Activated CD8-positive, alpha-beta T cell treated with anti-CD3 and anti-CD28 coated beads, Interleukin-2, amount 10 ng/mL, durations not matched to agents 7 days and 5 days (primary cell): ENCODE measurements at places on chromosomes 7 and 10. TPM values are rescaled to one million over a fixed set of nuclear protein-coding genes. Genes with fewer than 3 reads are reported as not detected.
A peak's percentile ranks its signal among the peaks of the same experiment; 100 is the strongest.

GRCh38 chr7:156932006-156932405, 17.5 kb upstream of the NOM1 start:
- peaks cover 45% of the 10 kb centered on the region for H3K27me3 ChIP-seq
- no peak overlapping the region for H3K4me3 ChIP-seq
- H3K27ac ChIP-seq, result no peak overlapping the region
- no peaks in the 10 kb centered on the region for H3K36me3 ChIP-seq

DNA sequence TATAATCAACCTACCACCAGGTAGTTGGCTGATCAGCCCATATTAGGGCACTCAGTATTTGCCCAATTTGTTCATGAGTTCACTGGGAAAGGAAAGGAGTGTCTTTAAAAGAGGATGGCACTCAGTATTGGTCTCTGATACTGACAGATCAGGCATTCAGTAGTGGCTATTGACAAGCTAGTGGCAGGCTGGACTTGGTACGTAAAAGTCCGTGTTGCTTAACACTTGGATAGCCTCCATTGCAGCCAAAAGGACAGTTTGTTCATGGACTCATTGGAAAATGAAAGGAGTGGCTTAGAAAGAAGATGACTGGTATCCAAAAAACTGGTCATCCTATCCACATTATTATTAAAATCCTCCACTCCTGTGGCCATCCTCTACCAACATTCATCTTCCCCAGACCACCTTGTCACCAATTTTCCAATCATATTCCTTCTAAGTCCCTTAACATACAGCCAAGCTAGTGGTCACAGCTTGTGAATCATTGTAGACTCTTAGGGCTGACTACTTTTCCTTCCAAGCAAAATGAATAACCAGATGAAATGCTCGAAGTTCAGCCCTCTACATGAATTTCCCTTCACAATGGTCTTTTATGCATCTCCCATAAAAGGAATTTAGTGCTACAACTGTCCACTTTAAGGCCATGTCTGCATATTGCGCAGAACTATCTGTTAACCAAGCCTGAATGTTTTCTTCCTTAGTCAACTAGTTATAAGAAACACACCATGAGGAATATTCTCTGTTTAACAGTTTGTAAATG, 78.6 kb upstream of the MAGI2 start:
- no peaks in the 10 kb centered on the region for H3K4me1 ChIP-seq
- H3K27ac ChIP-seq, result no peak overlapping the region
- no peak overlapping the region for H3K4me3 ChIP-seq
- no peaks in the 10 kb centered on the region for H3K27me3 ChIP-seq
- no peak for DNase-seq

DNA sequence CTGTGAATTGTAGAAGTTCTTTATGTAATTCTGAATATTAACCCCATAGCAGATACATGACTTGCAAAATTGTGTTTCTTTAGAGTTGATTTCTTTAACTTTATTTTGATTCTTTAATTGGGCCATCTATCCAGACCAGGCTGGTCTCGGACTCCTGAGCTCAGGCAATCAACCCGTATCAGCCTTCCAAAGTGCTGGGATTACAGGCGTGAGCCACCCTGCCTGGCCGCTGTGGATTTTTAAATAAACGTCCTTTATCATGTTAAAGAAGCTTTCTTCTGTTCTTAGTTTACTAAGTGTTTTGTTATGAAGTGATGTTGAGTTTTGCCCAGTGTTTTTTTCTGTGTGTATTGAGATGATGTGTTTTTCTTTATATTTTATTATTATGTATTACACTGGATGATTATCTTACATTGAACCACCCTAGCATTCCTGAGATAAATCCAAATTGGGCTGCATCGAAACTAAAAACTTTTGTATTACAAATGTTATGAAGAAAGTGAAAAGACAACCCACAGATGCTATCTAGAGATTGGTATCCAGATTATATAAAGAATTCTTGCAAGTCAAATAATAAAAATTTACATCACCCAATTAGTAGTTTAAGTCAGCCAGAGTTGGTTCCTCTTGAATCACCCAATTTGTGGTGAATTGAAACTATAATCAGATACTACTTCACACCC, 118.1 kb downstream of the TPST1 start:
- H3K4me1 ChIP-seq, result no peaks in the 10 kb centered on the region
- no peak overlapping the region for H3K4me3 ChIP-seq
- no peaks in the 10 kb centered on the region for H3K27me3 ChIP-seq

DNA sequence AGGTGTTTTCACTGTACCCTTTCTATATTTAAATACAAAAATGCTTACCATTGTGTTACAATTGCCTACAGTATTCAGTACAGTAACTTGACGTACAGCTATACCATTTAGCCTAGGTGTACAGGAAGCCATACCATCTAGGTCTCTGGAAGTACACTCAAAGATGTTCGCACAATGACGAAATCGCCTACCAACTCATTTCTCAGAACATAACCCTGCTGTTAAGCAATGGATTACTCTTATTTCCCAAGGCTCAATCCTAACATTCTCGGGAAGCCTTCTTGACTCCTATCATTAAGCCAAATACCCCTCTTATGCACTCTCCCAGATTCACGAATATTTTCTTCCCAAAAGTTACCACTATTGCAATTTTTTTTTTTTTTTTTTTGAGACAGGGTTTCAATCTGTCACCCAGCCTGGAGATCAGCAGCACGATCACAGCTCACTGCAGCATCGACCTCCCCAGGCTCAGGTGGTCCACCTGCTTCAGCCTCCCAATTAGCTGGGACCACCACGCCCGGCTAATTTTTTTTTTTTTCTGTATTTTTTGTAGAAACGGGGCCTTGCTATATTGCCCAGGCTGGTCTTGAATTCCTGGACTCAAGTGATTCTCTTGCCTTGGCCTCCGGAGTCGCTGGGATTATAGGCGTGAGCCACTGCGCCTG, 1.5 kb downstream of the CWF19L1 start:
- DNase-seq, result no peak
- H3K27me3 ChIP-seq, result no peaks in the 10 kb centered on the region
- H3K27ac ChIP-seq, result peak overlapping the region; percentile 44

GRCh38 chr10:20466731-20467130, 430.4 kb downstream of the NEBL start:
- no peaks in the 10 kb centered on the region for H3K27me3 ChIP-seq
- no peak for DNase-seq
- no peak overlapping the region for H3K4me3 ChIP-seq
- H3K36me3 ChIP-seq, result no peaks in the 10 kb centered on the region
- H3K4me1 ChIP-seq, result no peaks in the 10 kb centered on the region

Gene ZNF503
- not detected for total RNA-seq

GRCh38 chr10:20247891-20248708, 431.9 kb downstream of the PLXDC2 start:
- H3K4me3 ChIP-seq, result no peak overlapping the region
- no peaks in the 10 kb centered on the region for H3K36me3 ChIP-seq
- H3K27me3 ChIP-seq, result no peaks in the 10 kb centered on the region
- H3K4me1 ChIP-seq, result no peaks in the 10 kb centered on the region
- DNase-seq, result no peak

Gene RADIL
- 0.50 TPM for total RNA-seq

GRCh38 chr7:43876976-43877745, 7.8 kb upstream of the MRPS24 start:
- peaks cover 3% of the 10 kb centered on the region for H3K4me1 ChIP-seq
- H3K4me3 ChIP-seq, result no peak overlapping the region
- H3K36me3 ChIP-seq, result peaks cover 53% of the 10 kb centered on the region
- no peak for DNase-seq
- no peak overlapping the region for H3K27ac ChIP-seq

- H3K36me3 ChIP-seq, result peaks cover 9% of the 10 kb centered on the region
- H3K4me3 ChIP-seq, result no peak overlapping the region
- H3K4me1 ChIP-seq, result peaks cover 23% of the 10 kb centered on the region
- H3K27ac ChIP-seq, result no peak overlapping the region
- no peak for DNase-seq
- peaks cover 33% of the 10 kb centered on the region for H3K27me3 ChIP-seq
Observed at GRCh38 chr7:50637725-50638643, 72.8 kb upstream of the DDC start.

- H3K27me3 ChIP-seq, result peaks cover 17% of the 10 kb centered on the region
- no peak overlapping the region for H3K4me3 ChIP-seq
- no peaks in the 10 kb centered on the region for H3K36me3 ChIP-seq
Observed at GRCh38 chr10:68135922-68136792, 26.9 kb downstream of the MYPN start.

DNA sequence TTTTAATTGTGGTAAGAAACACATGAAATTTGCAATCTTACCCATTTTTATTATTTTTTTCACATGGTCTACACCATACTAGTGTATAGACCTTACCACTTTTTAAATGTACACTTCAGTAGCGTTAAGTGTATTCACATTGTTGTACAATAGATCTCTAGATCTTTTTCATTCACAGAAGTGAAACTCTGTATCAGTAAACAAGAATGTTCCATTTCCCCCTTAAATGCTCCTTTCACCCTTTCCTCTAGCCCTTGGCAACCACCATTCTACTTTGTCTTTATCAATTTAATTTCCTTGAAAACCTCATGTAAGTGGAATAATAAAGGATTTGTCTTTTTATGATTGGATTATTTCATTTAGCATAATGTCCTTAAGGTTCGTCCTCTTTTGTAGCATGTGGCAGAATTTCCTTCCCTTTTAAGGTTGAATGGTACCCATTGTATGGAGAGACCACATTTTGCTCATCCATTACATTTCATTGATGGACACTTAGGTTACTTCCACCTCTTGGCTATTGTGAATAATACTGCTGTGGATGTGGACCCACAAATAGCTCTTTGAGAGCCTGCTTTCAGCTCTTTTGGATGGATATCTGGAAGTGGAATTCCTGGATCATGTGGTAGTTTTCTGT, 45.7 kb downstream of the SNX10 start:
- no peak overlapping the region for H3K27ac ChIP-seq
- no peak for DNase-seq
- no peaks in the 10 kb centered on the region for H3K27me3 ChIP-seq
- H3K4me3 ChIP-seq, result no peak overlapping the region

Gene WNT8B
- 0.18 TPM for total RNA-seq

DNA sequence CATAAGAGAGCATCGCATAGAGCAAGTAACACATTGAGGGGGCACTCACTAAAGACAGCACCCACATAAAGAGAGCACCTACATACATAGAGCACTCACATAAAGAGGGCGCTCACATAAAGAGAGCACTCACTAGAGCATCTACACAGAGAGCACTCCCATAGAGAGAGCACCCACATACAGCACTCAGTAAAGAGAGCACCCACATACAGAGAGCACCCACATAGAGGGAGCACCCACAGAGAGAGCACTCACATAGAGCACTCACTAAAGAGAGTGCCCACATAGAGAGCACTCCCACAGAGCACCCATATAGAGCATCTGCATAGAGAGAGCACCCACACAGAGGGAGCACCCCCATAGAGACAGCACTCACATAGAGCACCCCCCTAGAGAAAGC, 47.8 kb downstream of the INSIG1 start:
- DNase-seq, result no peak
- H3K4me3 ChIP-seq, result peak overlapping the region; percentile 48
- peaks cover 8% of the 10 kb centered on the region for H3K4me1 ChIP-seq
- H3K27me3 ChIP-seq, result peaks cover 22% of the 10 kb centered on the region
- no peaks in the 10 kb centered on the region for H3K36me3 ChIP-seq
- no peak overlapping the region for H3K27ac ChIP-seq

DNA sequence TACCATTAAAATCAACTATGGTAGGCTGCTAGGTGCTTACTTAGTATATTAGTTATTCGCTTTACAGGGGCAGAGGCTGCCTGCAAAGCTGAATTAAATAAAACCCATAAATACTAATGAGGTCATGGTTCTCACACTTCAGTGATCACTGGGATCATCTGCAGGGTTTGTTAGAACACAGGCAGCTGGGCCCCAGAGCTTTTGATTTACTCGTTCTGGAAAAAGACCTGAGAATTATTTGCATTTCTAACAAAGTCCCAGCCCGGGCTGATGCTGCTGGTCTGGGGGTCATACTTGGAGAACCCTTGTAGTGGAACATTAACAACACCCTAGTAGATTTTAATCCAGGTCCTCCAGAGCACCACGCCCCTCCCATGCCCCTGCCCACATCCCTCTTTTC, 8.5 kb downstream of the UCN3 start:
- H3K27me3 ChIP-seq, result no peaks in the 10 kb centered on the region
- no peak overlapping the region for H3K4me3 ChIP-seq
- DNase-seq, result no peak
- no peak overlapping the region for H3K27ac ChIP-seq

Gene SH2B2
- 0.52 TPM for total RNA-seq

DNA sequence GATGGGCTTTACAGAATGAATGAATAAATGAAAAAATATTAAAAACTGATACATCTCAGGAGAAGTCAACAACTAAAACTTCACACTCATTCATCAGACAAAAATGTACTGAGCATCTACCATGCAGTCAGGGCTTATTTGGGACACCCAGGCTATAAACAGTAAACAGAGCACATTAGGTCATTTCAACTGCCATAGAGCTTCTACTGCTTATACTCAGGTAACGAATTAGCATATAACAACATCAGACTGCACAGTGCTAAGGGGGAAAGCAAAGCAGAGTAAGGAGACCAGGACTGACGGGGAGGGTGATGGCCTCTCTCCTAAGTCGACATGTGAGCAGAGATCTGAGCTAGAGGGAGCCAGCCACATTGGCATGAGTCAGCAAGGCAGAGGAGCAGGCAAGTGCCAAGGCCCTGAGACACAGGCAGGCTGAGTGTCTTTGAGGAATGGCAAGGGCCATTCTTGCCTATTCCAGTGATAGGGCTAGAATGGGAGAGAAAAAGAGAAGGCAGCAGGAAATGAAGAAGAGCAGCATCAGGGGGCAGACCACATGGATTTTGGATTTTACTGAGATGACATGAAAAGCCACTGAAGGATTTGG, 528.9 kb downstream of the PARD3 start:
- no peaks in the 10 kb centered on the region for H3K4me1 ChIP-seq
- no peak for DNase-seq
- no peak overlapping the region for H3K4me3 ChIP-seq
- peaks cover 6% of the 10 kb centered on the region for H3K27me3 ChIP-seq
- no peaks in the 10 kb centered on the region for H3K36me3 ChIP-seq

DNA sequence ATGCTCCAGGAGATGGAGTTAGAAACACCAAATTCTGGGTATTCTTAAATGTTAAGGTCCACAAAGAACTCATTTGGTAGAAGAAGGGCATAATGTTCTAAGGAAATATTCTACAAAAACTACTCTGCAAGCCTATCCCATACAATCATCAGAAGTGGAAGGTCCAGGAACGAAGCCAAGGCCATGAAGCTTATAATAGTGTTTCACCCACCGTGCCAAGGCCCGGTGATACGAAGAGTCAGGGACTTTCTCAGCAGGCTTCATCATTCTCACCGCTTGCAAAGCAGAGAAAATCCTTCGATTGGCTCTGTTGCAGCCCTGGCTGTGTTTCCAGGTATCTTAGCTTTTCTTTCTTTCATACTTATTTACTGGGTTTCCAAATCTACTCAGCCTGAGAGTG, 351.9 kb upstream of the CELF2 start:
- no peaks in the 10 kb centered on the region for H3K27me3 ChIP-seq
- no peaks in the 10 kb centered on the region for H3K4me1 ChIP-seq
- H3K4me3 ChIP-seq, result no peak overlapping the region

- DNase-seq, result no peak
- no peaks in the 10 kb centered on the region for H3K27me3 ChIP-seq
- no peak overlapping the region for H3K4me3 ChIP-seq
- H3K4me1 ChIP-seq, result peaks cover 12% of the 10 kb centered on the region
- no peak overlapping the region for H3K27ac ChIP-seq
Observed at GRCh38 chr7:35866186-35866585, 65.3 kb downstream of the SEPTIN7 start.

Gene SNX13
- total RNA-seq, result 24.2 TPM
